ENCODE measurements at places on chromosomes 6 and 20.

GRCh38 chr20:52313341-52313963, 121.9 kb upstream of the ZFP64 start:
- no peak for DNase-seq

DNA sequence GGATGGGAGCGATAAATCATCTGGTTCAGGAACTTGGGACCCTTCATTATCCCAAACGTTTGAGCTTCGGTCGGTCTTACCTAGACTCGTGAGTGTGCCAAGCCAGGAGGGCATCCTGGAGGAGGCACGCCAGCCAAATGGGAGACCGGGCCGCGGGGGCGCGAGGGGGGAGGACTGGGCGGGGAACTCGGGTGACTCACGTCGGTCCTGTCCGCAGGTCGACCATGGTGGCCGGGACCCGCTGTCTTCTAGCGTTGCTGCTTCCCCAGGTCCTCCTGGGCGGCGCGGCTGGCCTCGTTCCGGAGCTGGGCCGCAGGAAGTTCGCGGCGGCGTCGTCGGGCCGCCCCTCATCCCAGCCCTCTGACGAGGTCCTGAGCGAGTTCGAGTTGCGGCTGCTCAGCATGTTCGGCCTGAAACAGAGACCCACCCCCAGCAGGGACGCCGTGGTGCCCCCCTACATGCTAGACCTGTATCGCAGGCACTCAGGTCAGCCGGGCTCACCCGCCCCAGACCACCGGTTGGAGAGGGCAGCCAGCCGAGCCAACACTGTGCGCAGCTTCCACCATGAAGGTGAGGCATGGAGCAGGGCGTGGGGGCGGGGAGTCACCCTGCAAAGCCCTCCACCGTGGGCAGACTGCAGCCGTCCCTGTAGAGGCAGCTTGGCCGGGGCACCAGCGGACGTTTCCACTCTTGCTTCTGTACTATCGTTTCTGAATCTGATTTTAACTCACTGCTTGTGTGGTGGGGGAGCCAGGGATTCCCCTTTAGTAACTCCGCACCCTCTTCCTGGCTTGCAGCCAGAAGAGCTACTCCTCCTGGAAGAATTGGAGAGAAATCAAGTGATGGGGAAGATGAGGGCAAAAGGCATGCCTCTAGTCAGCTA, 2.7 kb downstream of the BMP2 start:
- DNase-seq = no peak

- DNase-seq = no peak
Observed at GRCh38 chr6:48419992-48420391, 309.0 kb upstream of the PTCHD4 start.

GRCh38 chr20:46359233-46359751, 47.1 kb downstream of the ELMO2 start:
- peak; percentile 52 for DNase-seq

GRCh38 chr20:57655809-57656155, 35.6 kb upstream of the ZBP1 start:
- no peak for DNase-seq

- no peak for DNase-seq
Observed at GRCh38 chr6:99933129-99933528, 60.9 kb downstream of the MCHR2 start.

DNA sequence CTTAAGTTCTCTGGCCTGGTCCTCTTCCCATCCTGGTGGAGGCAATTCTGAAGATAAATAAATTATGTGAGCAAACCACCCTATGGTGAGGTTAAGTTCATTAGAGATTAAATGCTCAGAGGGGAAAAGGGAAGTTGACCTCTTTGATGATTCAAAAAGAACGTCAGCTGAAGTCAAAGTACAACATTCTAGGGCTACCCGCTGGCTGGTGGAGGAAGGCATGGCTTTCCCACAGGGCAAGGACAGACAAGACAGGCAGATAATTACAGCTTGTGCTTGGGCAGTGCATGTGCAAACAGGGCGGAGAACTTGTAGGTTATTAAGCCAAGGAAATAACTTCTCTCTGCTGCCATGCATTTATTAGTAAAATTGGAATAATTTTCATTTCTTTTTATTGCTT, 91.0 kb upstream of the SLC24A3 start:
- DNase-seq = no peak

- DNase-seq = no peak
Observed at GRCh38 chr6:147081076-147081609, 123.1 kb upstream of the STXBP5 start.

GRCh38 chr6:80003826-80004172, 650 bp upstream of the TTK start:
- DNase-seq = peak; percentile 68

DNA sequence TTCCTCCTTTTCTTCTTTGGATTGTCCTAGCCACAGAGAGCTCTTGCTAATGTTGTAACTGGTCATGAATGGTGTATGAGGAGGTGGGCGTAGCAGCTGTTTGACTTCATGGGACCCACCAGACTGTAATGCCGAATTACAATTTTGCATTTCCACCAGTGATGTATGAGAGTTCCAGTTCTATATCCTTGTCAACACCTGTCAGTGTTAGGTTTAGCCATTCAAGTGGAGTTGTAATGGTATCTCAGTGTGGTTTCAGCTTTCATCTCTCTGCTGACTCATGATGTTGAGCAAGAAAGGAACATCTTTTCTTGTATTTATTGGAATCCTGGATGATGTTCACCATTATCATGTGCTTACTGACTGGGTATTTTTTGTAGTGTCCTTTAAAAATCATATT, 5.1 kb downstream of the IGF2R start:
- DNase-seq = peak; percentile 56

DNA sequence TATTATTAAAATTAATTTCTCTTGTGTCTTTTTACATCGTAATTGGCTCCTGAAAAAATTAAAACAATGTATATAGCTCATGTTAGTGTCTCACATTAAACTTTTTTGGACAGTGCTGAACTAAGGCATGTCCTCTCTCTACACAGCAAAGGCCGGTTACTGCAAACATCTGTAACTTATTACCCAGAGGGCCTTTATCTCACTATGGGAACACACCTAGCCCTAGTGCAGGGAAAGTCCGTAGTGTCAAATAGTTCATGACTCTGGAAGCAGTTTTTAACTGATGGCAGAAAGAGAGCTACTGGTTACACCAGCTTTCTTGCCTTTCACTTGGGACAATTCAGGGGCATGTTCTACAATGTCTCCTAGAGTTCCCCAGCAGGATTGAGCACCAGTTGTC, 82.2 kb downstream of the PAK5 start:
- no peak for DNase-seq

GRCh38 chr6:158777510-158777909, 41.7 kb downstream of the EZR start:
- no peak for DNase-seq

- DNase-seq = no peak
Observed at GRCh38 chr6:107763946-107764345, 60.2 kb downstream of the SCML4 start.

- DNase-seq = no peak
Observed at GRCh38 chr20:6613280-6613861, 154.1 kb upstream of the BMP2 start.

- DNase-seq = no peak
Observed at GRCh38 chr20:18585134-18585533, 2.7 kb upstream of the DTD1 start.

- DNase-seq = no peak
Observed at GRCh38 chr6:90044833-90045381, 150.6 kb downstream of the GJA10 start.

- peak; percentile 17 for DNase-seq
Observed at GRCh38 chr20:50004229-50004628, 21.4 kb downstream of the SNAI1 start.

DNA sequence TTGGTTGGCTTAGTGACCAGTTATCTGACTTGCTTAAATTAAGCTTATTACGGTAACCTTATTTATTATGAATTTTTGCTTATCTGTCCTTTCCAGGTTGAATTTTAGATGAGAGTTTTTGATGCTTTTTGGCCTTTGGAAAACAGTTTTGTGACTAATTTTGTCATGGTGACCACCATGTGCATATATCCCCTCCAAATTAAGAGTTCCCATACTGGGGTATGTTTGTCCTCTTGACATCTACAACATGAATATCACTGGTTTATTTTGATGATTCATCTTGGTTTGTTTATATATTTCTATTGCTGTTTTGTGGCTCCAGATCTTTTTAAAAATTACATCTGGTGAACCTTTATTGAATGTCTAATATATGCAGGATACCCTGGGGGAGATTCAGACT, 61.4 kb downstream of the PHF20 start:
- no peak for DNase-seq
